ENCODE measurements at places on chromosomes 4 and X.

GRCh38 chrX:54640103-54640690 is 110.2 kb downstream of the GNL3L start:
- no peak for DNase-seq

GRCh38 chr4:15003891-15004738 is 1.8 kb downstream of the CPEB2 start:
- DNase-seq: peak; percentile 38

DNA sequence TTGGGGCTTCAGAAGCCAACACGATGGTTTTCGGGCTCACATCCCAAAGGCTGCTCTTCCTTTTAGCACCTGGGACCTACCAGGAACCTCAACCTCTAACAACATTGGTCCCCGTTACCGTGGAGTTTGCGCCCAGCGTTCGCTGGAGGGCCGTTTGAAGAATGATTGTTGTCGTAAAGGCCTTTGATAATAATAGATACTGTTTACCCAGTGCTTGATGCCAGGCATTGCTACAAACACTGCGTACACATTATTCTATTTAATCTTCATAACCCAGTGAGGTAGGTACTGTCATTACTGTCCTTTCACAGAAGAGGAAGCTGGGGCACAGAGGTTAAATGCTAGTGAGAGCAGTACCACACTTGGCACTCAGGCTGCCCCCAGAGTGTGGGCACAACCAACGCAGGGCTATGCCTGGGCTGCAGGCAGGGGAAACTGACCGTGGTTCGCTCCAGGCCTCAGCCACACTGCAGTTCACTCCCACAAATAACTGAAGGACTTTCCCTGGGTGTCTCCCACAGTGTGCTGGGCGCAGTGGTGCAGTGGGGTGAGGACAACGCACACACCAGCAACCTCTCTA is 1.0 kb upstream of the ACSL1 start:
- no peak for DNase-seq

- peak; percentile 26 for DNase-seq
These were observed 1.8 kb downstream of the ARHGAP4 start for GRCh38 chrX:153924149-153924861.

- no peak for DNase-seq
These were observed 49.6 kb downstream of the KLHL13 start for GRCh38 chrX:118066867-118067515.

DNA sequence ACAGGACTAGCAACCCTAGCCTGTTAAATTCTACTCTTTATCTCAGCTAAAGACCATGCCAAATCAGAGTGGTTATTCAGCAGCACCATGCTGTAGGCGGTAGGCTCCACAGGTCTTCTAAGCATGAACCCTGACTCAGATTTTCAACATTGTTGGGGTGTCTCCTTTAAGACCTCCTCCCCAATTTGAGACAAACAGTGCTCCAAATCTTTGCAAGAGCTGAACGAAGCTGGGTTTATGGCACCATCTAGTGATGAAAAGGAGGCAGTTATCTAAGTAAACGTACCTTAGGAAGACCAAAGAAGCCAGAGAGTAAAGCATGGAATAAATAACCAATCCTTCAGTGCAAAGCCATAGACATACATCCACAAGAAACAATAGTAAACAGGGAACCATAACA is 334.5 kb upstream of the SLC7A11 start:
- DNase-seq: no peak

GRCh38 chrX:111445485-111445884 is 33.5 kb upstream of the DCX start:
- no peak for DNase-seq

GRCh38 chrX:83529950-83530349 is 21.9 kb downstream of the POU3F4 start:
- no peak for DNase-seq

DNA sequence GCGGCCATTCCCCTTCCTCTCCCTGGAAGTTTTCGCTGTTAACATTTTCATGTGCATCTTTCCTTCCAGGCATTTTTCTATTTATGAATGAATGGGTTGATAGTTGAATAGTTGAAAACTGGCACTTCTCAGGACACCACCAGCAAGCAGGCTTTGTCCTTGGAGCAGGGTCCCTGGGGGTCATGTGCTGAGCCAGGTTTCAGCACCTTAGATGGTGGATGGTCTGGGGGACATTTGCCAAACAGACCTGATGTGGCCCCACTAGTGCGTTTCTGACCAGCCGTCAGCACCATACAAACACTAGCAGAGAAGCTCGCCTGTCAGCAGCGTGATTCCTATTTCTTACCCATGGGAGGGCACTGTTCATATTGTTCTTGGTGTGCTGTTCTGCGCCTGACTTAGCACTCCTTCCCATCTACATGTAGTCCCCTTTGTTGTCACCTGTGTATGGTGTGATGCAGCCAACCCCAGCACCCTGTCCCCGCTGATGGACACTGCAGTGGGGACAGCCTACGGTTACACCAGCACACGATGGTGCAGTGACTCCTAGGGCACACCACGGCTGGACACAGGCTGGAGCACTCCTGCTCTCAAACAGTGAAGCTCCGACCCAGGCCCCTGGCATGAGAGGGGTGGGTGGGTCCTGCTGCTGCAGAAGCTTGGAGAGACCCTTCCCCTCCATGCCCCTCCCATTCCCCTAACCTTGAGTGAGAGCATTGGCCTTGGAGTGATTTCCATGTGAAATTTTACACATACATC is 27.2 kb upstream of the WFS1 start:
- no peak for DNase-seq

DNA sequence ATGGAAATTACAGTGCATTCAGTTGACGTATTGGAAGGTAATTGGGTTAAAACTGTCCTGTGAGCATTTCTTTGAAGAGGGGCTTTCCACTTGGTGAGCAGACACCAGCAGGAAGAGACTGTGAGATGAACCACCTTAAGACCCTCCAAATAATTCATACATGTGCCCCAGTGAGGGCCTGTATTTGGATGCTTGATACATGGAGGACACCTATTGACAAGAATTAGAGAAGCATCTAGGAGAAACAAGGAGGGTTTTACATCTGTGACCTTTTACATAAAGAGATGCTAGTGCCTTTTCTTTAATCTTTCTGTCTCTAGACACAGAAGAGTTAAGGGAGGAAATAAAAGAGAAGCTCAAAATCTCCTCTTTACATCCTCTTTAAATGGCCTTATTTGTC is 1115.3 kb upstream of the IGFBP7 start:
- DNase-seq: no peak

DNA sequence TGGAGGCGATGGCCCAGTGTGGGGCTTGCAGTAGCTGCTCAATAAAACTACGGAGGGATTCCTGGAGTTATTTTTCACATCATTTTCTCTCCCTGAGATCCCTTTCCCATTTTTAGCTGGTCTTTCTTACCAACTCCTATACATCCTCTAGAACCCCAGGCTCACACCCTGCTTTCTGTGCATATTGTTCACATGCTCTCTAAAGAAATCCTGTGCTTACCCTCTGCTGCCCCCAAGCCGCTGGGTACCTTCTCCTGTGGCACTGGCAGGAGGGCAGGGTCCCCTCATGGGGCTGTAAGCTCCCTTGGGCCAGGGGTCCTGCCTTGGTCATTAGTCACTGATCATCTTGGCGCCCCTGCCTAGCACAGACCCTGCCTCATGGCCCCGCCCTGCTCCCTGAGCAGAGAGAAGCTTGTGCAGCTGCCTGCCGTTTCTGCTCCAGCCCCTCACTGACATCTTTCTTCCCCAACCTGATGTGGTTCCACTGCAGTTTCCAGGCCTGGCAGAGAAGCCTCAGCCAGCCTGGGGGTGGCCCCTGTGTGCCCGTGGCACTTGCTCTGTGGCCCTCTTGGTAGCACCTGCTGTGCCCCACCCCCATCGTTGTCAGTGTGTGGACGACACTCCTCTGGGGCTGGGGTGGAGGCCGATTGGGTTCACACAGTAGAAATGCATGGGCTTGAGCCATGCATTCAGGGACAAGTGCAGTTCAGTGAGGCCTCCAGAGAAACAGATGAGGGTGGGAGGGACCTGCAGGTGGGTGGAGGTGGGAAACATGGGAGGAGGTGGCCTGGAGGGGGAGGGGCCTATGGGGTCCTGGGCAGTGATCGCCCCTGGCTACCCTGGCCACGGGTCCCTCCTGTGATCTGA is 69.5 kb downstream of the WFS1 start:
- no peak for DNase-seq

DNA sequence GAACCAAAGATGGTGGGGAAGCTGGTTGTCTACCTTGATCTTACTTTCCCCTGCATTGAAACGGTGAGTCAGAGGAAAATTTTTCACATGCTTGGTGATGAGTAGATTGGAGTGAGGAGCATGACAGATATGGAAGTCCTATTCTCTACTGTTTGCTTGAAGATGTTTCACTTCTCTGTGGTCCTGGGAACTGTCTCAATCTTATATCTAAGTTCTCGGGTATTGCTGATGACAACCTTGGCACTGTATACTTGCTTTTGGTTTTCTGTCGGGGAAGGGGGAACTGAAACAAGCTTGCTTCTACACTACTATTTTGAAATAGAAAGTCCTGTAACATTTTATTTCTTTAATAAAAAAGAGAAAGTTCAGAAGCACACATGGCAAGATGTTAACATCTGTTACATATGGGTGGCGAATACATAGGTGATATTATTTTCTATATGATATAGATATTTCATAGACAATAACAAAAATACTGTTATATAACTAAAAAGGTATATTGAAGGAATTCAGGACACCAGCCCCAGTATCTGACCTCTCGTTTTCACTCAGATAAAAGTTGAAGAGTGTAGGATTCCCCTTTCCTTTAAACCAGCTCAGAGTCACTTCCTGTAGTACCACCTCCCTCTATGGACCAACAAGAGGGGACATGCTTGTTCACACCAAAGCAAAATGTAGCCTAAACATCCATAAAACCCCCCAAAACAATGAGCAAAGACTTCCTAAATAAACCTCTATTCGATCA is 88.8 kb downstream of the FMR1NB start:
- no peak for DNase-seq

DNA sequence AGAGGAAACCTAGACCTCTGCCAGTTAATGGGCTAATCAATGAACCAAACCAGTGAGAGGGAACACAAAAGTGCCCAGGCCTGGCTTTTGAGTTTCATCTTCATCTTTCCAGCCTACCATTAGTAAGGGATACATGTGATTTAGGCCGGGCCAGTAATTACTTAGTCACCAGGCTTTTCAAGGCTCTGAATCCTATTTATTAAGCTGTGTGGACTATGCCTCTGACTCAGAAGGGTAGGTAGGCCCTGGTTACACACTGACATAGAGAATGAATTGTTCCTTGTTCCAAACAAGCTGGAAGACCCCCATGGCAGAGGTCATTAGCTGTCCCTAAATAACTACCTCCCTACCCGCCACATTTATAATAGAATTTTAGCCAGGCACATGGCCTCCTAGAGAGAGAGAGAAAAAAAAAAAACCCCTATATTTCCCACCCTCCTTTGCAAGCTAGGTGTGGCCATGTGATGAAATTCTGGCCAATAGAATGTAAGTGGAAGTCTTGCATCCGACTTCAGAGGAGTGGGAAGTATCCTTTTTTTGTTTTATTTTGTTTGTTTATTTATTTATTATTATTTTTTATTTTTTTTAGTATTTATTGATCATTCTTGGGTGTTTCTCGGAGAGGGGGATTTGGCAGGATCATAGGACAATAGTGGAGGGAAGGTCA is 112.3 kb upstream of the BCOR start:
- no peak for DNase-seq

DNA sequence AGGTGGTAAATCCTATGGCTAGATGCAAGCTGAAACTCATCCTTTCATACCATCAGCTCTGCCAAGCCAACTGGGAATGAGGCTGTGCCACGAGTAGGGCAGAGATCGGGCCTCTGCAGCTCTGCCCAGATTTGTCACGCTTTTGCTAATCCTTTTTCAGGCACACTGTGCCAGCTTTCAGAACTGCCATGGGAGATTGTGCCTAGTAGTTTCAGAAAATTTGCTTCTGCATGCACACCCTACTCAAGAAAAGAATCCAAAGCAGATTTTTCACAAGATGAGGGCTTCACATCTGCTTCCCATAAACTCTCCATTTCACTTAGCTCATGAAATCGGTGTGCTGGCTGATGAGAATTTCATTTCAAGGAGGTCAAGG is 3.3 kb upstream of the ADH7 start:
- no peak for DNase-seq
